IMR-90 (cell line): ENCODE measurements at places on chromosomes 6 and 20. TPM values are rescaled to one million over a fixed set of nuclear protein-coding genes. Genes with fewer than 3 reads are reported as not detected.

TOMM6 gene
- 120 and 128 TPM in 2 replicates for total RNA-seq

DNA sequence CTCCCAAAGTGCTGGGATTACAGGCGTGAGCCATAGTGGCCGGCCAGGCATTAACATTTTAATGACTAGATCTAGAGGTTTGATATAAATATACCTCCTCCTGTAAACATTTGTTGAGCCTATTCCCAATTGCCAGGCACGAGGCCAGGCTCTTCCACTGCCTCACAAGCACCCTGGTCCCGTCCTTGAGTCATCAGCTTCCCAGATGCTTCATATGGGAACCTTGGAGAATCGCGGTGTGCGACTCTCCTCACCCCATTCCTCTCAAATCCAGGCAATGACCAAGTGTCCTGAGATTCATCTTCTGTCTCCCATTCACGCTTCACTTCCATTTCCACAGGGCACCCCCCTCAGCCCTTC is 35.9 kb upstream of the PIM1 start:
- peak; percentile 96 for DNase-seq

DNA sequence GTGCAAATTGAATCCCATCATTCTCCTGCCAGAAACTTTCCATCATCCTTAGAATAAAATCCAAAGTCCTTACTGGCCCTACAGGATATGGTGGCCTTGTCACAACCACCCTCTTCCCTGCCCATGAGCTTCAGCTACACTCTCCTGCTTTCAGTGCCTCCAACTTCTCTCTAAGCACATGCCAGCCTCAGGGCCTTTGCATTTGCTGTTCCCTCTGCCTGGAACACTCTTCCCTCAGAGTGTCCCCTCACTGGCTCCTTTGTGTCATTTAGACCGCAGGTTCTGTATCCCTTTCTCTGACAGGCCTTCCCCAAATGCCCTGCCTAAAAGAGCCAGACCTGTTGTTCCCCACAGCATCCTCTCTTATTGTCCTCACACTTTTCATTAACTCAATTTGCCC is 18.2 kb downstream of the HCK start:
- no peak for DNase-seq

DNA sequence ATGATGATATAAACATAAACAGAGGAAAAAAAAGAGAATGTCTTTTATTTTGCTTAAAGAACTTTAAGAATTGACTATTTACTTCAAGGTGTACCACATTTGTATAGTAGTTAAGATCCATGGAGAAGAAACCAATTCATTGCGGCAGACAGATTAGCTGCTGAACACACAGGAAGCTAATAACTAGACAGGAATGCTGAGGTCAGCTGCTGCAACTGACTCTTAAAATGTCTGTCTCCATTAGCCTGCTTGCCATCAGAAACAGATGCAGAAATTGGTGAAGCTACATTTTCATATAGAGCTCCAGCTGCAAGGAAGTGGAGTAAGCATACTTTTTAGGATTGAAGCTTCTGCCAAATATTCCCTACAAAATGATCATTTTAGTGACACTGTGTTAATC is 939.5 kb downstream of the EPHA7 start:
- DNase-seq: peak; percentile 0

HLA-DOA gene
- not detected in 2 replicates for total RNA-seq

DNA sequence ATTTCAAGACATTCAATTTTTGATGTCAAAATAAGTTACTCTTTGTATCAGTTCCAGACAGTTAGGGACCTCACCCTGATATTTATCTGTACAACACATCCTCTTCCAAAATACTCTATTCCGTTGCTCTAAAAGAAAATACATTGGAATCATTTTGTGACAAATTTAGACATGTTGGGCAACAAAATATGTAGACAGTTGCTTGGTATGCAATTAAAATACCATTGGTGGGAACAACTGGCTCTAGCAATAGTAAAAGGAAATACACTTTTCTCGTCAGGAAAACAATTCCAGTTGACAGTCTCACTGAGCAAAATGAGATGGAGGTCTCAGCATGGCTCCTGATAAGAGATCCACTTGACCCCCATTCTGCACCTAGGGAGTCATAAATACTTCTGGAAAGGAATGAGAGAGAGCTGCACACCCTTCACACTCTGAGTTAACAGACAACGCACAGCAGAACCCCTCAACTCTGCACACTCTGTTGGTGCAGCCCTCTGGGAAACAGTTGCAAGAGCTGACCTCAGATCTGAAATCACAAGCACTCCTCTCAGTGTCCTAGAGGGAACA is 171.3 kb upstream of the NT5E start:
- DNase-seq: no peak

- DNase-seq: no peak
Measured at GRCh38 chr20:8851446-8851845, 217.4 kb upstream of the PLCB4 start.

GRCh38 chr20:57959018-57959417 is 249.2 kb upstream of the PMEPA1 start:
- DNase-seq: no peak

- no peak for DNase-seq
Measured at GRCh38 chr20:51542033-51542570, 417 bp downstream of the NFATC2 start.

DNA sequence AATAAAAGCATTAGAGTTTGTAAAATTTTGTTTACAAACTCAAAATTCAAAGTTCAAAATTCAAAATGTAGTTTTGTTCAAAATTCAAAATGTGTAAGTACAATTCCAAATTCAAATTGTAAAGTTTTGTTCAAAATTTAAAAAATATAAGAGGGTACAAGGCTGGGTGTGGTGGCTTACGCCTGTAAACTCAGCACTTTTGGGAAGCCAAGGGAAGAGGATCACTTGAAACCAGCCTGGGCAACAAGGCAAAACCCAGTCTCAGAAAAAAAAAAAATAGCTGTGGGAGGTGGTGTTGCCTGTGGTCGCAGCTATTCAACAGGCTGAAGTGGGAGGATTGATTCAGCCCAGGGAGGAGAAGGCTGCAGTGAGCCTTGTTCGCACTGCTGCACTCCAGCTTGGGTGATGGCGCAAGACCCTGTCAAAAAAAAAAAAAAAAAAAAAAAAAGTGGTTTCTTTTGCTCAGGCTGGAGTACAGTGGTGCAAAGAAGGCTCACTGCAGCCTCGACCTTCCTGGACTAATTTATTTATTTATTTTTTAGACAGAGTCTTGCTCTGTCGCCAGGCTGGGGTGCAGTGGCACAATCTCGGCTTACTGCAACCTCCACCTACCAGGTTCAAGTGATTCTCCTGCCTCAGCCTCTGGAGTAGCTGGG is 5.4 kb upstream of the ZBTB12 start:
- peak; percentile 85 for DNase-seq

PTCRA gene
- total RNA-seq: not detected in 2 replicates

DNA sequence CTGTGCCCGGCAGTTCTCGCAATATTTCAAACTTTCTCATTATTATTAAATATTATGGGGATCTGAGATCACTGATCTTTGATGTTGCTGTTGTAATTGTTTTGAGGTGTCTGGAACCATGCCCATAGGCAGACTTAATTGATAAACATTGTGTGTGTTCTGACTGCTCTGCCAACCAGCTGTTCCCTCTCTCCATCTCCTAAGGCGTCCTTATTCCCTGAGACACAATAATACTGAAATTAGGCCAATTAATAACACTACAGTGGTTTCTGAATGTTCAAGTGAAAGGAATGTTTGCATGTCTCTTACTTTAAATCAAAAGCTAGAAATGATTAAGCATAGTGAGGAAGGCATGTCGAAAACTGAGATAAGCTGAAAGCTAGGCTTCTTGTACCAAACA is 7.6 kb downstream of the MAPK14 start:
- DNase-seq: peak; percentile 43
